ENCODE measurements at places on chromosomes 7 and 10.
A peak's percentile ranks its signal among the peaks of the same experiment; 100 is the strongest.

GRCh38 chr10:59708816-59709394 is 745 bp downstream of the SLC16A9 start:
- DNase-seq: no peak

GRCh38 chr10:21280037-21280436 is 245.4 kb downstream of the SKIDA1 start:
- no peak for DNase-seq

DNA sequence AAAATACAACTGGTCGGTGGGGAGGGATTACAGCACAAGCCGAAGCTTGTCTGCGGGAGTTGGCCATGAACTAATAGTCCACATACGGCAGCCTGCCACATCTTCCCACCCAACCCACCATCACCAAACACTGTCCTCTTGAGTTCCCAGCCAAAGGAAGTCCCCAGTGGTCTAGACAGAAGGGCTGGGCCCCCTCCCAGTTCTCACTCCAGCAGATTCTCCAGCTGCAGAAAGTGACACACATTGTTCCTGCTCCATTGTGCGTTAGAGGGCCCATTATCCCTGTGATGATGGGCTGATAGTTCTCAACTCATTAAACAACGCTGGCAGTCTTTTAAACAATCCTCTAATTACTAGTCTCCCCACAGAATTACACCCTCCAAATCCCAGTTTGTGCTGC is 148.0 kb downstream of the FGFR2 start:
- no peak for DNase-seq

DNA sequence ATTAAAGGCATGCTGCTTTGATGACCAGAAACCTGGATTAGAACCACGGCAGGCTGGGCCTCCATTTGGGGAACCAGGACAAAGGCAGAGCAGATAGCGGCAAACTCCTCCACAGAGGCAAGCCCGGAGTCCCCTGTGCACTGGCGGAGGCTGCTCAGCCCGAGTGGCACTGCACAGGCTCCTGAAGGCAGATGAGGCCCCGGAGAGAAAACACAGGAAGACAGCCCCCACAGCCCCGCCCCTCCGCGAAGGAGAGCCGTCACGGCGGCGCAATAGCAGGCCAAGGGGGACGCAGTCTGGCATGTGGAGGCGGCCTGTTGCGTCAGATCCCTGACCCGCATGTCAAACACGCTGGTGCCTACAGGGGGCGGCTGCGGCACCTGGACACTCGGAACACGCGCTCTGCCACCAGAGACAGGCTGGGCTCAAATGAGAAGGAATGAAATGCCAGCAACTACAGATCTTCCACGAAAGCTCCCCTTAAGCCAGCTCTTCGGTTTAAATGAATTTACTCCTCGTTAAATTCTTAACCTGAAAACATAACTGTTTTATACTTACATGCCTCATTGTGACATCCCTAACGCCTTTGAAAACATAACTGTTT is 128.5 kb downstream of the MAD1L1 start:
- DNase-seq: peak; percentile 80

DNA sequence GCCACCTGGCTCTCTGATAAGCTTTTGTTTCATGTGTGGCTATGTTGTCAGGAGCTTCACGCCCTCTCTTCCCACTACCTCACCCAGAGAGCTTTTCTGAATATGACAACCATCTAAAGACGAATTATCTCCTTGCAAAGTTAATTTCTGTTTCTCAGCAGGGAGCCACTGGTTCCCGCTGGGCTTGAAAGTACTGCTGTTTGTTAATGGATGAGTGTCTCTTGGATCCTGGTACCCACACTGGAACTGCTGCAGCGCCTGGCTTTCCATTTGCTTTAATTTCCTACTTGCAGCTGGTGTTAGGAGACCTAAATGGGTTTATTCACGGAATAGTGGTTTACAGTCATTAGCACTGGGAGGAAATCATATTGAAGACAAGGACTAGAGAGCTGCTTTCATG is 267.9 kb upstream of the LRGUK start:
- DNase-seq: no peak

- DNase-seq: no peak
Measured at GRCh38 chr7:117937753-117938483, 64.7 kb upstream of the CTTNBP2 start.

DNA sequence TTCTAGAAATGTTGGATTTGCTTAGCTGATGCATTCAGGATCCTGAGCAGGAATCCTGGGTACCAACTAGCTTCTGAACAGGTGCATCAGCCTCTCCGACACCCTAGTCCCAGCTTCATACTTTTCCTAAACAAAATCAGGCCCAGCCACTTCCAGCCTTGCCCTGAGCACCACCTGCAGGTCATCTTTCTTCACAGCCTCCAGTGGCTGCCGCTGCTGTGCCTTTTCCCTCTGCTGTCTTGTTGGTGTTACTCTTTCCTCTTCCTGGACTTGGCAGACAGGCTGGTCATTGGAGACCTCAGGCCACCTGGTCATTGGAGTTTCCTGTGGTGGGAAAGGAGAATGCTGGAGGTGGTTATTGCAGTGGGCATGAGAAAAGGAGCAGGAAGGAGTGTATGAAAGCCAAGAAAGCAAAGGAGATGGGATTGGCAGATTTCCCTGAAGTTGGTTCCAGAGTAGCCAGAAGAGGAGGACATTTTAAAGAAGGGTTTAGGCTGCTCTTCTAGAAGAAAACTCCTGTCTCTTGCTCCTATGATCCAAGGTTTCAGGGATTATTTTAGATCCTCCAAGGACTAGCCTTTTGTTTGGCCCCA is 48.2 kb upstream of the NFKB2 start:
- DNase-seq: peak; percentile 39

GRCh38 chr10:84415539-84416244 is 87.3 kb downstream of the CCSER2 start:
- DNase-seq: no peak

- no peak for DNase-seq
Measured at GRCh38 chr7:155865830-155866525, 53.7 kb upstream of the SHH start.

GRCh38 chr10:96334616-96335526 is 23.9 kb downstream of the OPALIN start:
- DNase-seq: no peak

- DNase-seq: no peak
Measured at GRCh38 chr10:76641215-76641614, 996.4 kb downstream of the KCNMA1 start.

GRCh38 chr10:63494951-63495350 is 26.2 kb upstream of the REEP3 start:
- DNase-seq: no peak

- DNase-seq: peak; percentile 65
Measured at GRCh38 chr10:119090968-119091367, 10.4 kb upstream of the EIF3A start.

DNA sequence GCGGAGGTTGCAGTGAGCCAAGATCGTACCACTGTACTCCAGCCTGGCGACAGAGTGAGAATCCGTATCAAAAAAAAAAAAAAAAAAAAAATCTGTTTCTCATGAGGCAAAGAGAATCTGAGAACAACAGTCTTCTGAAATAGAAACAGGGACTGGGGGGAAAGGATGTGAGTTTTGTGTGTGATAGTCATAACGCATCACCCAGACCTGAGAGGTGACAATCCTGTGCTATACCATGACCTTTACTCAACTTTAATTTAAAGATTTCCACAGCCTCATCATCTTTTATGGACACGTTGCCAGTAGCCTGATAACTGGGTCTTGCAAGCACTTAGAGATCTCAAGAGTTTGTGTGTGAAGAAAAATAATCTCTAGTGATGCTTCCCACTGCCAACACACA is 2.3 kb downstream of the ATXN7L1 start:
- no peak for DNase-seq

DNA sequence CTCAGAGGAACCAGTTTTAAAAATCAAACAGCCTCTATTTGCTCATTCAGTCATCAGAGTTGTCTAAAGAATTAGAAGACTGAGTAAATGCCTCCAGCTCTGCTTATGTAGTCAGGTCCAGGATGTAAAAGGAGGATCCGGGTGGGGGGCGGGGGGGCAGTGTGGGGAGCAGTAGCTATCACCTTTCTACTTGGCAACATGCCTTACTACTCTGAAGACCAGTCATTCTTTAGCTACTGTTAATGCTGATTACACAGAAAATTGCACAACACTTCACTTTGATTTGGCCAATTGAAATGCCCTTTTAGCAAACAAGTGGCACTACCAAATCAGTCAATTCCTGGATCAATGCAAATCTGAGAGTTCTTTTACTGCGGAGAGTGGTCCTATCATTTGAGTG is 164.2 kb downstream of the NXPH1 start:
- DNase-seq: no peak

- no peak for DNase-seq
Measured at GRCh38 chr10:52956461-52956860, 183.9 kb upstream of the MBL2 start.

DNA sequence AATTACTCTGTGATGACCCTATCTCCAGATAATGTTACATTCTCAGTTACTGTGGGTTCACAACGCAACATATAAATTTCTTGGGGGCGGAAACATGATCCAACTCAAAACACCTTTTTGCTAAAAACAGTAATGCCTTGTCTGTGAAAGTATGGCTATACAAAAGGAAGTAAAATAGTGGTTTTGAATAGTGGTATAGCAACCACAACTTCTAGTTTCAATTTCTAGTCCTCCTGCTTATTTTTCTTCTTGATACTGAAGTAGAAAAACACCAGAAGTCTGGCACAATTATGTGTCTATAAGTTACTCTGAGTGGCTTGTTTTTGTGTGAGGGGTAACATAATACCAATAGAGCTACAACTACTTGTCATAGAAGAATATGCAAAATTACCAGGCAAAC is 21.5 kb upstream of the ZNF800 start:
- no peak for DNase-seq

DNA sequence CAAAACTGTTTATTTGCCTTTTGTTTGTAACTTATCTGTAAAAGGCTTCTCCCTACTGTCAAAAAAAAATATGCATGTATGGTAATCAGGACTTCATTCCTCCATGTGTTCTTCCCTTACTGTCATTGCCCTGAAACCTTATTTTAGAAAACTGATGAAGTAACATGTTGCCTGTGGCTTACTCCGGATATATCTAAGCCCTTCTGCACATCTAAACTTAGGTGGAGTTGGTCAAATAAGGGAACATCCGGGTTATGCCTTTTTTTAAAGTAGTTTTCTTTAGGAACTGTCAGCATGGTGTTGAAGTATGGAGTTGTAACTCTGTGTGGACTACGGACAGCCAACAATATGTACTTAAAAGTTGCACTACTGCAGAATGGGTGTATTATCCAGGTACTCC is 6.2 kb downstream of the SAR1A start:
- no peak for DNase-seq

DNA sequence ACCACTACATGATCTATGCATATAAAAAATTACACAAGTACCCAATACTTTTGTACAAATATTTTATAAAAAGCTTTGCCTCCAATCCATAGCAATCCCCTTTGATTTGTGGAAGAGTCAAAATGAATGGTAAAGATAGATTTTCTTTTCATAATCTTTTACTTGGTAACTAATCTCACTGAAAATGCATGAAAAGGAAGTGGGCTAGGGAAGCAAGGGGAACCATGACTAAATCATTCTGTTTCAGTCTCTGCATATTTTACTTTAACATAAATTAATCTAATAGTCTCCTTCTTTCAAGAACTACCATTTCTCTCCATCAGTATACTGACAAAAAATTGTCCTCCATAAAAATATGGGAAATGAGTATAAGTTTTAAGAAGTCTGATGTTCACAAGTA is 96.9 kb downstream of the TES start:
- DNase-seq: no peak

DNA sequence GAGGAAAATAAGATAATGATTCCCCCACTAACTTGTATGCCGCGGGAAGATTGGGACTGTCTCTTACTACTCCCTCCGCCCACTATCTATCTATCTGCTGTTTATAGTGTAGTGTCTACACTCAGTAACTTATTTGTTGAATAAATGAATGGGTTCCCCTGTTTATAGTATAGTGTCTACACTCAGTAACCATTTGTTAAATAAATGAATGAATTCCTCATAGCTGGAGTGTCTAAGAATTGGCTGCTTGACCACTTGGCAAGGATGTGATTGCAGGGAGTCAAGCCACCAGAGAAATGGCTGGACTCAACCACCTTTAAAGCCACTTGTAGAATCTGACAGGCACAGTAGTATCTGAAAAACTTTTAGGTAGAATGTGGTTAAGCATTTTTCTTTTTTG is 147.1 kb downstream of the TRIL start:
- no peak for DNase-seq

DNA sequence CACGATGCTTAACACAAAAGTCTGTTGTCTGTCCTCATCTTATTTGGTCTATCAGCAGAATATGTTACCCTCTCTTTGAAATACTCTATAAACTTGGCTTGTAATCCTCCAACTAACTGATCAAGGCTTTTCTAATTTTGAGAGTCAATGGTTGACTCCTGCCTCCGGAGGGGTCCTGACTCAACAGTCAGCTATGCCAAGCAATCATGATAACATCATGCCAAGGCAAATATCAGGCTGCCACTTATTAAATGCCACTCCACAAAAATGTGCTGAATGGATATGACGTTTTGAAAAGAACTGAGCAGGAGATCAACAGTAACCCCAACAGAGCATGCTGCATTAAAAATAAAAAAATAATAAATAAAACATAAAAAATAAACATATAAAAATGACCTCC is 116.1 kb downstream of the PARD3 start:
- no peak for DNase-seq

- DNase-seq: no peak
Measured at GRCh38 chr10:8913720-8914119, 859.2 kb downstream of the GATA3 start.

DNA sequence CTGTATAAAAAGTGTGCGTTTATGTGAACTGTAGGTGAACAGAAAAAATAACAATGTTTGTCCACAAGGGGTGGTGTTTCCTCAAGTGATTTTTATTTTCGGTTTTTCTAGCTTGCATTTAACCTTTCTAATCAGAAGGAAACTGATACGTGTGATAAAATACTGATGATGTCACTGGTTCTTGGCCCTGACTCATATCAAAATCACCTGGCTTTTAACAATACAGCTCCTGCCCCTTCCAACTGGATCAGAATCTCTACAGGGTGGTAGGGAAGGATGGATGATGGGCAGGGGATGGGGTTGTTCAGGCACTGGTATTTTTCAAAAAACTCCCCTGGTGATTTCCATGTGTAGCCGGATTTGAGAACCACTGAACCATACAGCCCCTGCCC is 10.9 kb downstream of the NPFFR1 start:
- no peak for DNase-seq

- DNase-seq: no peak
Measured at GRCh38 chr10:73478636-73479035, 17.2 kb downstream of the PPP3CB start.

GRCh38 chr10:7410862-7411670 is at the start of gene SFMBT2:
Gene SFMBT2 (minus strand): TSS chr10:7411034. CDS start chr10:7381898, 29,136 bp downstream.
- peak; percentile 79 for DNase-seq

All from activated naive CD4-positive, alpha-beta T cell treated with anti-CD3 and anti-CD28 coated beads, Interleukin-2, amount 10 ng/mL, durations not matched to agents 7 days and 5 days (primary cell).